ENCODE measurements at places on chromosomes 5 and 9.

DNA sequence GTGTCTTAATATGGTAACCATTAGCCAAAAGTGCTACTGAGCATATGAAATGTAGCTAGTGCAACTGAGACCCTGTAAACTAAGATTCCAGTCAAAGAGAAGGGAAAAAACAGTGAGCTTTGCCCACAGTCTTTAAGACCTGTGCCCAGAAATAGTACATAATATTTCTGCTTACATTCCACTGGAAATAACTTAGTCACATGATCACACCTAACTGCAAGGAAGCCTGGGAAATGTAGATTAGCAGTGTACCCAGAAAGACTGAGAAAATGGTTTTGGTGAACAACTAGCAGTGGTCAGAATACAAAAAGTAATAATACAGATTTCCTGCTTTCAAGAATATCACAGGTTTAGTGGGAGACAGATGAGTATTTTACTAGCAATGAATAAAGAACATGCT lies 2.5 kb upstream of the CPLANE1 start:
- no peak for DNase-seq

DNA sequence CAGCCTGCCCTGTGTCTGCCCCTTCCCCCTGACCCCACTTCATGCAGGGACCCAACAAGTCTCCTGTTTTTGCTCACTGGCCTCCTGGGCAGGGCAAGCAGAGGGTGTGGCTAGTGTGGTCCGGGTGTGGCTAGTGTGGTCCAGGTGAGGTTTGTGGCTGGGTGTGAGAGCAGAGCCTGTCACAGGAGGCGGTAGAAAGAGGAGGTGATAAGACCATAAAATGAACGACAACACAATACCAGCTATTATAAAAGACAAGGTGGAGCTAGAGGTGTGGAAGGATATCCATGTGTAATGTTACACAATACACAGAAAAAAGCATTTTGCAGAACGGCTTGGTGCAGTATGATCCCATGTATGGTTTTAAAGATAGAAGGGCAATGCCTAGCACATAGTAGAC lies 23.3 kb downstream of the SPRY4 start:
- no peak for DNase-seq

GRCh38 chr5:155929112-155929511 lies 397.9 kb upstream of the SGCD start:
- no peak for DNase-seq

GRCh38 chr9:31210978-31211570 lies 1173.4 kb upstream of the ACO1 start:
- no peak for DNase-seq

GRCh38 chr5:6333182-6333905 lies 45.0 kb downstream of the MED10 start:
- DNase-seq: no peak

DNA sequence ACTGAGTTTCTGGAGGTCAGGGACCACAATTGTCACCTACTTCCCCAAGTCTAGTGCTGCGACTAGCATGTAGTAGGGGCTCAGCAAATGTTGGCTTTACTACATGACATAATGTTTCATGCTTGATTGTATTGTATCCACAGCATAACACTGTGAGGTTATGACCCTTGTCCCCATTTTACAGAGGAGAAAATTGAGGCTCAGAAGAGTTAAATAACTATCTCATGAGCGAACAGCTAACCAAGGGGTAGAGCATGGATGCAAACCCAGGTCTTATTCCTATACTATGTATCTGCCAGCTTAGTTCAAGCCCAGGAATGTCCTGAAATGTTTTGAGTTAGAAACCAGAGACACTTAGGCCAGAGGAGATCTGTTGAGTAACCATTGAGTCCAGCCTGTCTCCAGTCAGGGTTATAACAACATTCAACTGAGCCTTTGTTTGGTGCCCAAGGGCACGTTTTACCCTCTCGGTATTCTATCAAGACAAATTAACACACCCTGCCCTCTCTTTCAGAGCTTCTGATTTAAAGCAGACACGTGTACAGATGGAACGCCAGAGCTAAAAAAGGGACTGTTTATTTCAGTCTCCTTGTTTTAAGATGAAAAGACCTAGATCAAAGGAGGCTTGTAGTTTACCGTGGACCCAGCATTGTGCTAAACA lies 16.5 kb downstream of the ANGPTL2 start:
- DNase-seq: no peak

DNA sequence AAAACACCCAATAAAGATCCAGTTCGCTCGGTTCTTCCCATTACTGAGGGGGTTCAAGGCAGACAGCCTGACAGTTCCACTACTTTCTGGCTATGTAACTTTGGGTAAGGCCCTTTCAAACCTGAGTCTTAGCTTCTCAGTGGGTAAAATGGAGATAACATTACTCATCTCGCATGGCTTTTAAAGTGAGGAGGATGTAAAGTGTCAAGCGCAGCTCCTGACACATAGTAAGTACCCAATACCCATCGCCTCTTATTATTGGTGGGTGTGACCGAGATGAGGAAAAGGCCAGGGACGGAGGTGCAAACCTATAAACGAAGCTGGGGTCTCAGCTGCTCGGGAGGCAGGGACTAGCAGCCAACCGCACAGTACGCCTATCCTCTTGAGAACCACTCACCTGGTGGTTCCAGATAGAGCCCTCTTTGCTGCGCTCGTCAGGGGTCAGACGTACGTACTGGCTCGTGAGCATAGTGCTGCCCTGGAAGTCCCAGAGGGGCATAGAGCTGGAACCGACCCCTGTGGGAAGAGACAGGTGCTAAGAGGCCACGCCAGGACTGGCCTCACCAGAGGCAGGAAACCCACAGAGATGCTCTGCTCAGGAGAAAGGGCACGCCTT lies 584 bp downstream of the LMAN2 start:
- no peak for DNase-seq

DNA sequence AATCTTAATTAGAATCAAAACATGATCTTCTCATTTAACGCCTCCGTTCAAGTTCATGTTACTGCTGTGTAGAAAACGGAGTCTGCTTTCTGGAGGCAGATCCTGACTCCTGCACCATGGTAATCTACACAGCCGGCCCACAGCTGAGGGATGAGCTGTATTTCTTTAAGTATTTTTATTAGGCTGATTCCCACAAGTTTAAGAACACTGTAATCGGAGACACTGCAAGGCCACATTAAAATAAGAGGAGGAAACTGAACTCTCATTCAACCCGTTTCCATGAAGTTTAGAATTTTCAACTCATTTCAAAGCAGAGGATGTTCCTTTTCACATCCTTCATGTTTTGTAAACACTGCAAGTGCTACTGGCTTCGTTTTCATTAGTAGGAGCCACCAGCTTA lies 372.2 kb downstream of the NFIB start:
- no peak for DNase-seq

DNA sequence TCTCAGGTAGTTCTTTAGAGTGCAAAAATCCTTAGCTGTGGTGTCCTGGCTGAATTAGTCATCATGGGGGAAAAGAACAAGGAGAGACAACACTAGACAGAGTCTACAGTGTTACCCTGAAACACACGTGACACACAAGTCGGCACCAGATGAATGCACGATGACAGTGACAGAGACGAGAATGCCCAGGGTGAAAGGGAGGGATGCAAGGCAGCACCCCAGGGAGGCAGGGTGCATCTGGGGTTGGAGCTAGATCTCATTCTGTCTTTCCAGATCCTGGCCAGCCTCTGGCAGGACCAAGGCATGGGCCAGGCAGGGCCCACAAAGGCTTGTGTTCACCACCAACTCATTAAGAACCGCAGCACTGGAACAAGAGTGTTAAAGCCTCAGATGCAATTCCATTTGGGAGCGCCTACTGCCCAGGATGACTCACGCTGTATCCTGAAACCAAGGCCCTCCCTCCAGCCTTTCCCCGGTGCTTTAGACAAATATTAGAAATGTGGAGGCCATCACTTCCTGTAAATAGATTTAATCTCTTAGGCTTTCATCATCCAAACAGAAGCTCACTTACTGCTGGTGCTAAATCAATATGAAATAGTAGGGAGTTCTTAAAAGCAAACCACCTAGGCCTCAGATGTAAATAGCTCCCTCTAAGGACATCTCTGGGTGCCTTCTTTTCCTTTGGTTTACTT lies 56.1 kb downstream of the IRX2 start:
- DNase-seq: no peak

DNA sequence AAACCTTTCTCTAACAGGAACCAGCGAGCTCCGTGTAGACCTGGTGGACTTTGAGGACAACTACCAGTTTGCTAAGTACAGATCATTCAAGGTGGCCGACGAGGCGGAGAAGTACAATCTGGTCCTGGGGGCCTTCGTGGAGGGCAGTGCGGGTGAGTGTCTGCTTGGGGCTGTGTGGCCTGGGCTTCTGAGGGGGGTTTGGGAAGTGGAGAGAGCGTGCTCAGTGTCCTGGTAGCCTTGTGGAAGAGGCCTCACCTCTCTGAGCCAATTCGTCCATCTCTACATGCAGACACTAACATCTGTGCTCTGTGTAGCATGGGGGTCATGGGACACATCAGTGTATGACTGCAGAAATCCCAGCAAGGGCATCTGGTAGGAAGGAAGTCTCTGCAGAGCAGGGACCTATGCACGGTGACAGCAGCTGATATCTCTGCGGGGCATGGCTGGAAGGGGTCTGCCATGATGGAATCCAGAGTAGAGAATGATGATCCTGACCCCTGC lies 5.9 kb downstream of the FCN2 start:
- no peak for DNase-seq

- DNase-seq: no peak
Measured at GRCh38 chr9:133485531-133486260, 6.8 kb upstream of the SLC2A6 start.

DNA sequence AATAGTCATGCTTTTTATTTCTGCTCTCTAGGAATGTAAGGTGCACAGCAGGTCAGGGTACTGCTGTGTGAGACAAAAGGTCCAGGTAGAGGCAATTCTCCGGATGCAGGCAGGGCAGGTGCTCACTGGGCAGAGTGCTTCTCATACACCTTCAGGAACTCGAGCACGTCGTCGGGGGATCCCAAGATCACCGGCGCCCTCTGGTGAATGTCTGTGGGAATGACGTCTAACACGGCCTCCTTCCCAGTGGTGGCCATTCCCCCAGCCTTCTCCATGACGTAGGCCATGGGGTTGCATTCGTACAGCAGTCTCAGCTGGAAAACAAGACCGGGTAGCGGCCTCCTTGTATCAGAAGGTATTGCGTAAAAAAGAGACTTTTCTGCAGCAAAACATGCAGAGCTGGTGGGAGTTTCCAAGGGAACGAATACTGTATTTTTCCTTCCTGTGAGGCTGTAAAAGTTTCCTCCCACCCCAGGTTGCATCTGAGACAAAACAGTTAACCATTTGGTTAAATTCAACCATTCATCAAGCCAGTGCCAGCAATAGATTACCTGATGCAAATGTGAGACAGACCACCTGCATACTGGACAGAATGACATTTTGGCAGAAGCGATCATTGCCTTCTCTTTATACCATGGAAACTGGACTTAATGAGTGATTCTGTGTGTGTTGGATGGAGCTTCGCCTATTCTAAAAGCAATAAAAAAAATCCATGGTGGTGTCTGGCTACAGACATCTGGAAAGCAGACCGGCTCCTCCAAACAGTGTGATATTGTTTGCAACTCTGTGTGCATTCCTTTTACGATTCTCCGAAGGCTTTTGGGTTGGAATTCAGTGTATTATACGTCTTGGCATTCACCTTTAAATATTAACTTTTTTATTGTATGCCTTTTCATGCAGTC lies 9.9 kb upstream of the FBP2 start:
- DNase-seq: no peak

- DNase-seq: no peak
Measured at GRCh38 chr9:135198586-135199285, 111.3 kb downstream of the OLFM1 start.
